ENCODE measurements at places on chromosomes 6 and 20. TPM values are rescaled to one million over a fixed set of nuclear protein-coding genes. Genes with fewer than 3 reads are reported as not detected.

The SMOC2 gene
- polyA plus RNA-seq, result 20.5 TPM

- no peak for DNase-seq
Observed at GRCh38 chr6:140758169-140758877, 1374.4 kb upstream of the GJE1 start.

The TMEM200A gene
- 27.8 TPM for polyA plus RNA-seq

The GDAP1L1 gene
- 0.53 TPM for polyA plus RNA-seq

DNA sequence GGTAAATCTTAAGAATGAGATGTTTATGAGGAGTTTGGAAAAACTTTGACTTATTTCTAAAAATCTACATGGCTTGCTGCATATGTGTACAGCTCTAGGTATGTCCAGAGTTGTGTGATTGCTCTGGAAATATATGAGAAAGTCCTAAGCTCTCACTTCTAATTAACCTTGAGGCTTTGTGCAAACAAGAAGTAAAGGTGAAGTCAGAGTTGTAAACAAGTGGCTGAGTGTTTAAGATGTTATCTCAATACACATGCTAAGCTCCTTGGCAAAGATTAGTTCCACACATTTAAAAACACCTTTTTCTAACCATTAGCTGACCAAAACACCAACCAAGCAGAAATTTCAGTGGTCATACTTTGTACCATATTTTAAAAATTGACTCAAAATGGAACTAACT is 684.2 kb downstream of the HTR1B start:
- no peak for DNase-seq

The PAK5 gene
- 0.63 TPM for polyA plus RNA-seq

Measured in left kidney (tissue), 8 donors.